ENCODE measurements at places on chromosomes 1 and 21.

DNA sequence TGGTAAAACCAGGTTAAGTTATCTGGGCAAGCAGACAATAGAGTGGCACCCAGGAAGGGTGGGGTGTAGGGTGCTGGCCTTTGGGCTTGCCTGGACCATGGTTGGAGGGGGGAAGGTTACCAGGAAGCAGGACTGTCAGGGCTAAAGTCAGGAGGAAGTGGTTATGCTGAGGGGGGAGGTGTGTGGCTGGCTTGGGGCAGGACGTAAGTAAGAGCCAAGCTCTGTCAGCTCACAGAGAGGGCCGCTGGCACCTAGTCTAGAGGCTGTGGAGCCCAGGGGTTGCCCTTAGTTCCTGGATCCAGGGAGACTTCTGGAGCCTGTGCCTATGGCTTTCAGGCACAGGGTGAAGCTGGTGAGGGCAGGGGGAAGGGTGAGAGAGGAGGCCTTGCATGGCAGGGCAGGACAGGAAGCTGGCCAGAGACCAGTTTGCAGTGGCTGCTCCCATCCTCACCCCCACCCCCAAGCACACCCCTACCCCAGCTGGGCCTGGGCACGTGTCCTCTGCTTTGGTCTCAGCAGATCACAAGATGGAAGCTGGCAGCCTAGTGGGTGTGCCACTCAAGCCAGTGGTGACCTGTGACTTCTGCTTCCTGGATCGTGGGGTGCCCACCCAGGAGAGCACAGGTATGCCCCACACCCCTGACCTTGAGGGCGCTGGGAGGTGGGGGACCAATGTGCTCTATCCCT lies 20.5 kb upstream of the SMYD3 start:
- no peak for DNase-seq

DNA sequence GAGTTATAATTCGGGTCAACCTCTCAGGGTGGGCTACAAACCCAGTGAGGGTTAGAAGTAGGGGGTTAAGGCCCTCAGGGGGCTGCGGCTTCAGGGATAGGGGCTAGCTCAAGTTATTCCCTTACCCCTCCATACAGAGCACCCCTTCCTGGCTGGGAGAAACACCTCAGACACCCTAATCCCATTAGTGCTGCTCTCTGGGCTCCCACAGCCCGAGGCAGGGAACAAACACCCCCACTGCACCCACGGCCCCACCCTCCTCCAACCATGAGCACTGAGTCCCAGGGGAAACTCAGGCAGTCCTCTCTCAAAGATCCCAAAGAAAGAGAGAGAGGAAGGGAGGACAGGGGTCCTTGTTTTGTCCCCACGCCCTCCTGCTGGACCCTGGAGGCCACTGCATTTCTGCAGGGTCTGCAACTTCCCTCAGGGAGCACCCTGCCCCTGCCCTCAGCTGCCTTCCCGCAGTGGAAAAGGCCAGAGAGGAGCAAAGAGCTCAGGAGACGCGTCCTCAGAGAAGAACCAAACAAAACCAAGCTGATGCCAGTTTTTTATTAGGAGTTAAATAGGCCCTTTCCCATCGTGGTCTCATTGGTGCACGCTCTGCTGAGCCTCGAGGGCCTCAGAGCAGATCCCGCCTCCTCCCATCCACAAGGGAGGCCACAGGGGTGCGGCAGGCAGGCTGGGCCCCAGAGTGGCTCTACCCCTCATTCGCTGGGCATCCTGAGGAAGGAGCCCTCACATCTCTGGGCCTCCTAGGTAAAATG lies 1.4 kb upstream of the S100A4 start:
- DNase-seq: no peak

- no peak for DNase-seq
Observed at GRCh38 chr21:43034826-43035225, 40.8 kb downstream of the CBS start.

- no peak for DNase-seq
Observed at GRCh38 chr1:170853302-170853701, 82.0 kb upstream of the MROH9 start.

DNA sequence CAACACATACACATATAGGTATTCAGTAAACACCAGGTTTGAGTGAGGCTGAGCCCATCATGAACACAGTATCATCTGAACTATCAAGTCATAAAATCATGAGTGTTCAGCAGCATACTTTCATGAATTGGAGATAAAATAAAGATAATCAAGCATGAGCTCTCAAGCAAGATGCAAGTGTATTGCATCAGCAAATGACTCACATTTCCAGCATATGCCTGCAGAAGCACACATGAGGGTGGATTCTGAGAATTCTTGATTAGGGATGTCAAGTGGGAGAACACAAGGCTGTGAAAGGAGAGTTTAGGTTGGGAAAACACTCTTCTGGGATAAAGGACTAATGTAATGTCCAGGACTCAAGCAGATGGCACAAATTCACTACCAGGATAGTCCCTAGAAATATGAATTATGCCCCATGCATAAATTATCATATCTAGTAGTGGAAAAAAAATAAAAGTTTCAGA lies 299.2 kb downstream of the SRGAP2C start:
- DNase-seq: peak; percentile 46

DNA sequence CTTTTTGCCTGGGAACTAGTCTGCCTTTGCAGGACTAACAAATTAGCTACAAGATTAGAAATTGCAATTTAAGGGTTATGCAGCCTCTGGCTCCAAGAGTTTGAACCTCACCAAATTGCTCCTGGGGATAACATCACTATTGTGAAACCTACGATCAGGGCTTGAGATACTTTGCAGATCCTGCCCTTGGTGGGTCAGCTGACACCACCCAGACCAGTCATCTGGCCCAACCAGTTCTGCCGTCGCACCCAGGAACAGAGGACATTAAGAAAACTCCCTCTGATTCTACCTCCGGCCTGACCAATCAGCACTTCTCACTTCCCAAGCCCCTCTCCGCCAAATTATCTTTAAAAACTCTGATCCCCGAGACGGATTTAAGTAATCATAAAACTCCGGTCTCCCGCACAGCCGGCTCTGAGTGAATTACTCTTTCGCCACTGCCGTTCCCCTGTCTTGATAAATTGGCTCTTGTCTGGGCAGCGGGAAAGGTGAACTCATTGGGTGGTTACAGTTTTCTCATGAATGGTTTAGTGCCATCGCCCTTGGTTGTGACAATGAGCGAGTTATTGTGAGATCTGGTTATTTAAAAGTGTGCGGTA lies 32.9 kb upstream of the B3GALT5 start:
- no peak for DNase-seq

- no peak for DNase-seq
Observed at GRCh38 chr21:15370462-15370975, 305.7 kb upstream of the NRIP1 start.

GRCh38 chr1:59043796-59044195 lies 253.1 kb upstream of the FGGY start:
- DNase-seq: no peak

GRCh38 chr1:58926152-58926551 lies 142.3 kb upstream of the JUN start:
- DNase-seq: no peak

DNA sequence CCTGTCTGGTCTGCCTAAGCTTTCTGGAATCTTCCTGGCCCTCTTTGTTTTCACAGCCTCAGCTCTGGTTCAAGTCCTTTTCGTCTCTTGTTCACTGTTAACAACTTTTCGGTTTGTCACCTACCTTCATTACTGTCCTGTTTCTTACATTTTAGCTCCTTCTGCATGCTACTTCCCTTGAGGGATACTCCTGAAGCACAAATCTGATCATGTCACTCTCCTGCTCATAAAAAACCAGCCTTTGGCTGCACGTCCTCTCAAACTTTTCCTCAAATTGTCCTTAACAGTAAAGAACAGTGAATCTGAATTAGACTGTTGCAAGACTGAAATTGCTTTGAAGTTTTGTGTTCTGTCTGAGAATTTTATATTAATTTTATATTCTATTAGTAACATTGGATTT lies 3.3 kb downstream of the RAVER2 start:
- DNase-seq: no peak

DNA sequence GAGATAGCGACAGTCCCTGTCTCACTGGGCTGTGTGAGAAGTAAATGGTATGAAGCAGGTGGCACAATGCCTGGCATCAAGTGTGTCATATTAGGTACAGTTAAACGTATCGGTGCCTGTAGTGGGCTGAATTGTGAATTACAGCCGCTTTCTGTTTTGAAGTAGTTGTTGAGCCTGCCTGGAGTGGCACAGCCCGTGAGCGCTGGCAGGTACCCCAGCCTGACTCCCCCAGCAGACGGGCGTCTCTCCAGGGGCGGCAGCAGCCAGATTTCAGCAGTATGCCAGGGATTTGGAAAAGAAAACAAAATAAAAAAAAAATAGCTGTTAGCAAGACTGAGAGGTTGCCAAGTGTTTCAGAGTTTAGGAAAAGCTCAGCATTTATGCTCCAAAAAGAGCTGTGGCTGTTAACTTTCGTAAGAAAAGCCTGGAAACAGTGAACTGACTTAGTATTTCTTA lies 26.6 kb upstream of the GPR153 start:
- DNase-seq: no peak

DNA sequence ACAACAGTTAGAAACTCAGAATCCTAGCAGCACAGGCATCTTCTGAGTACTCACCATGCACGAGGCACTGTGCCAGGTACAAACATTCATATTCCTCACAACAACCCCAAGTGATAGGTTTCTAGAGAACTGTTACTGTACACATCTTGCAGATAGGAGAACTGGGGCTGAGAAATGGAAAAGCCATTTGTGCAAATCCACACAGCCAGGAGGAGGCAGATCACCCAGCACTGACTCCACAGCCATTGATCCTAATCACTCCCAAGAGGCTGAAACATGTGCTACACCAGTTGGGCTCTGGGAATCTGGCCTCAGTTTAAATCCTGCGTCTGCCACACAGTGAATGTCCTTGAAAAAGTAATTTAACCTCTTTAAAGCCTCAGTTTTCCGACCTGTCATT lies 151.0 kb downstream of the ST6GALNAC5 start:
- no peak for DNase-seq

- DNase-seq: no peak
Observed at GRCh38 chr1:6794164-6794563, 8.9 kb downstream of the CAMTA1 start.

DNA sequence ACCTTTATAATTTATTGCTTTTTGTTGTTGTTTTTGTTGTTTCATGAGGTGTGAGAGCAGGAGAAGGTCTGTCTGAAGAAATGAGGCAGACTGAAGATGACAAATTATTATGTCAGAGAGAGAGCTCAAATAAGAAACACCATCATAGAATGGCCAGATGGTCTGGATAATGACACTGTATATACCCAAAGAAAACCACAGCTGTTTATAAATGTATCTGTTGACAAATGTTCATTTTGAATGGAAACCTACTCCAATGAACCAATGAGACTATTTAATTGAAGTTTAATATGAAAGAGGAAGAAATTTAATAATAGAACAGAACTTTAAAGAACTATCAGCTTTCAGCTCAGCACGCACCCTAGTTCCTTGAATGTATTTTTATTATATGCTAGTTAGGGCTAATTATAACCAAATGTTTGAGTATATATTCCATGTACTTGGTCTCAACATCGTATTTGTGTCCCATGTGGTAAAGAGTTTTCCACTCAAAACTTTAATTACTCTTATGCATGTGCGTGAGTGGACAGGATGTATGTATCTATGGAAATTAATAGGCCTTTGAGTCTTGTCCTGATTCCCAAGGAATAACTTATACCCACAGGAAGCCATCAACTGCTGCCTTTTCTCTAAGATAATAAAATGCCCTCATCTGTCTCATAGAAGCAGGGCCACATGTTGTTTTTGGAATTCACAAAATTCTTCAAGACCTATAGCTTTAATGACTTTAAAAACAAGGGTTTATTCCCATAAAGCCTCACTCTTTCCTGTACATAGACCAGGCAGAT lies 202.7 kb downstream of the KCNK2 start:
- DNase-seq: no peak

DNA sequence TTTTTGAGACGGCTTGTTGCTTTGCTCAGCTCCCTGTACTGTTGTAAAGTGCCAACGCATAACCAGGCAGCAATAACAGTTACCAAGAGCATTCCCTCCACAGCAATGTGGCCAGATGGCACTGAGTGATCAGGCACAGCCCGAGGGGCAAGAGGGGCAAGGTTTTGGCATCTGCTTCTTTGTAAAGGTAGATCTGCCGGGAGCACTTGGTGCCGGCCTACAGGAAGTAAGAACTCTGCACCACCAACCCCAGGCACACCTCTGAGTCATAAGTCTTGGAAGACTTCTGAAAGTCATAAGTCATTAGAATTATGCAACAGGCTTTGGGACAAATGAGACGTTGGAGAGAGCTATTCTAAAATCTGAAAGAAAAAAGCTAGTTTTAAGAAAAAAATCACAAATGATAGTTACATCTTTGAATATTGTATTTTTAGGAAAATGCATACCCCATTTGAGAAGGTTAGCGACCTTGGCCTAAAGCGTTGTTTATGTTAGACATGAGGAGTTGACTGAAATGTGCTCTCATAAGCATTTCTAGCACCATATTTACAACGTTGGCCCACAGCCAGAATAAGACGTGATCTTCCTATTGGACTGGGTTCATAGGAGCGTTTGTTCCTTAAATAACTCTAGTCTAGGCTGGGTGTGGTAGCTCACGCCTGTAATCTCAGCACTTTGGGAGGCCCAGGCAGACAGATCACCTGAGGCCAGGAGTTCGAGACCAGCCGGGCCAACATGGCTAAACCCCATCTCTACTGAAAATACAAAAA lies 37.7 kb upstream of the MAP10 start:
- peak; percentile 25 for DNase-seq

- no peak for DNase-seq
Observed at GRCh38 chr1:84930831-84931230, 37.8 kb upstream of the LPAR3 start.

DNA sequence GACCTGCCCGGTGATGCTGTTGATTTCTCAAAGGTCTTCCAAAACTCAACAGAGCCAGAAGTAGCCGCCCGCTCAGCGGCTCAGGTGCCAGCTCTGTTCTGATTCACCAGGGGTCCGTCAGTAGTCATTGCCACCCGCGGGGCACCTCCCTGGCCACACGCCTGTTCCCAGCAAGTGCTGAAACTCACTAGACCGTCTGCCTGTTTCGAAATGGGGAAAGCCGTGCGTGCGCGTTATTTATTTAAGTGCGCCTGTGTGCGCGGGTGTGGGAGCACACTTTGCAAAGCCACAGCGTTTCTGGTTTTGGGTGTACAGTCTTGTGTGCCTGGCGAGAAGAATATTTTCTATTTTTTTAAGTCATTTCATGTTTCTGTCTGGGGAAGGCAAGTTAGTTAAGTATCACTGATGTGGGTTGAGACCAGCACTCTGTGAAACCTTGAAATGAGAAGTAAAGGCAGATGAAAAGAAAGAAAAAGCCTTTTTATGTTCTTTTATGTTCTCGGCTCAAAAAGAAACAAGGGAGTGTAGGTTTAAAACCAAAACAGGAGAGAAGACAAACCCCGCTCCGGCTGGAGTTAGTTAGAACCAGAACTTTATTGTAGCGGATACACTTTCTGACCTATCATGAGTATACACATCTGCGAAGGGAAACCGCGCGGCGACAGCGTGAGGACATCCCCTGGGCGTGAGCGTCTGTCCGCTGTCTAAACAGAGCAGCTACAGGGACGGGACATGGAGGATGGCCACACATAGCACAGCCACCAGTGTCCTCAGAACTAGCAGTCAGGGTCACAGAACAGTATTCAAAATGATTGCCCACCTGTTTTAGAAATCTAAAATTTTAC lies 77.1 kb downstream of the PIK3CD start:
- peak; percentile 84 for DNase-seq

All from activated CD4-positive, alpha-beta T cell treated with anti-CD3 and anti-CD28 coated beads, Interleukin-10, Interleukin-2, amounts not matched to agents 100 ng/mL and 50 ng/mL, durations not matched to agents 16 hours and 8 hours (primary cell).